Lower leg skin (tissue), 4 donors: ENCODE measurements at places on chromosomes 3 and 15. TPM values are rescaled to one million over a fixed set of nuclear protein-coding genes. Genes with fewer than 3 reads are reported as not detected.

DNA sequence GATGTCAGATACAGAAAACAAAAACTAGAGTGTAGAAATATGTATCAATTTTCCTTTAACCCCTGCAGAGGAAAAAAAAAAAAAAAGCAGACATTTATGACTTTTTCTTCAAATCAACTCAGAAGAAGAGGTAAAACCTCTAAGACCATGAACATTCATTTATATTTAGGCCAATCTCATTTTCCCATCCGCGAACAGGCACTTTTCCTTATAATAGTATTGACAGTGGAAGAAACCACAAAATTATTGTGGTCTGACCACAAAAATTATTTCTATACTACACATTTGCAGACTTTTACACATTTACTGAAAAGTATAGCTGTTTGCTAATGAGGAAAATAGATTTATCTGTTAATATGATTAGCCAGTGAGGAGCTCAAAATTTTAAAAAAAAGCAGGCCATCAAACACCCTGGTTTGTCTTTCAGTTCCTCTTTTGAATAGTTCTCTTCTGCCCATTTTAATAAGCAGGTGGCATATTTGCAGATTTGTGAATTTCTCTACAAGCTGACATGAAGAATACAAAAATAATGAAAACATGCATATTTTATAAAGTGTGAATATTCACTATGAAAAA lies 5.7 kb downstream of the OSBPL11 start:
- DNase-seq, result no peak

The OR5K2 gene
- not detected for total RNA-seq

The SNX4 gene
- 71.3 TPM for total RNA-seq

- DNase-seq, result no peak
Observed at GRCh38 chr3:93992207-93992606, 12.3 kb downstream of the ARL13B start.

DNA sequence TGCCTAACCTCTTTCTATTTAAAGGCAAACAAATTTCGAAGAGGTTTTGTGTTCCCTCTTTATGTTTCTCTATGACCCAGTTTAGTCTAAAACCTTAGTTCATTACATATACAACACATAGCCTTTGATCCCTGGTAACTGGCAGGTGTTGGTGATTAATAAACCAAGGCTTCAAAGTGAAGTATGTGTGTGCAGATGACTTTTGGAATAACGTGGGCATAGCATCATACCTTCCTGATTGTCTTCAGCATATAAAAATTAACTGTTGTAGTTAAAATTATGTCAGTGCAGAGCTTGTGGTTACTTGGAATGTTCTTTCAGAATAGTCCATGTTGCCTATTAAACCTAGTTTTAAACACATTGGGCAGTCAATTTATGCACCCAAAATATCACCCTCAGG lies 608.3 kb downstream of the ROBO2 start:
- no peak for DNase-seq

GRCh38 chr3:17313746-17314145 lies 428.7 kb downstream of the TBC1D5 start:
- DNase-seq, result no peak

DNA sequence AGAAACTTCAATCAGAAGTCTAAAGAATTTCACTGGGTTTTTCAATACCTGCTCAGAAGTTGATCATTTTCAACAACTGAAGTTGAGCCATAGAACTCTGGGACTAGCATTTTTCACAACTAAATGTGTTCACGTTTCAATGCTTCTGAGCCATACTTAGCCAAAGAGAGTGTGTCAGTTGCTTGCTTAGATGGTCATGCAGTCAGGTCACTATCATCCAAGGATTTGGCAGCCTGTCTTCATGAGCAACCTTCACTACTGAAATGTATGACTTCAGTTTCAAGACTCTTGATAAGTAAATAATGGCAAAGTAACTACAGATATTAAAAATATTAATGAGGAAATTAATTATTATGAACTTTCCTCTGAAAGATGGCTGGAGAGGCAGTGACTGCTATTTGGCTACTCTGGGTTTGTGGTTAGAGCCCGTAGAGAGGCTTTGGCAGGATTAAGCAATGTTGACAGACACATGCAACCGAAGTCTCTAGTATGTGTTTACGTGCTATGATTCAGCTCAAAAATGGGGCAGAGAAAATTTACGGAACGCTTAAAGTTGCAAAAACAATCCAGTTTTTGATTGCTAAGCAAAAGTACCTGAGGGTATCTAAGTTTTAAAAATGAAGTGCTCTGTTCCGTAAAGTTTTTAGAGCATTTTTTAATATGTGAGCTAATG lies 133.8 kb downstream of the GMNC start:
- no peak for DNase-seq
